ENCODE measurements at places on chromosomes 3 and 15.

DNA sequence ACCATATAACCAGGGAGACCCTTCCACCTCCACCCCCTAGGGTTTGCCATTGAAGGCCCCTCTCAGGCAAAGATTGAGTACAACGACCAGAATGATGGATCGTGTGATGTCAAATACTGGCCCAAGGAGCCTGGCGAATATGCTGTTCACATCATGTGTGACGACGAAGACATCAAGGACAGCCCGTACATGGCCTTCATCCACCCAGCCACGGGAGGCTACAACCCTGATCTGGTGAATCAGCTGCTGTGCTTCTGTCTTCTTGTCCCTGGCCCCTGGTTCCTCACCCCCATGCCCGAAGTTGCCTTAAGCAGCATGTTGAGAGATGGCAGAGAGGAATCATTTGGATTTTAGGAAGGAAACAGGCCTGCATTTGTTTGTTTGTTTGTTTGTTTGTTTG lies 98.4 kb downstream of the FLNB start:
- no peak for DNase-seq

DNA sequence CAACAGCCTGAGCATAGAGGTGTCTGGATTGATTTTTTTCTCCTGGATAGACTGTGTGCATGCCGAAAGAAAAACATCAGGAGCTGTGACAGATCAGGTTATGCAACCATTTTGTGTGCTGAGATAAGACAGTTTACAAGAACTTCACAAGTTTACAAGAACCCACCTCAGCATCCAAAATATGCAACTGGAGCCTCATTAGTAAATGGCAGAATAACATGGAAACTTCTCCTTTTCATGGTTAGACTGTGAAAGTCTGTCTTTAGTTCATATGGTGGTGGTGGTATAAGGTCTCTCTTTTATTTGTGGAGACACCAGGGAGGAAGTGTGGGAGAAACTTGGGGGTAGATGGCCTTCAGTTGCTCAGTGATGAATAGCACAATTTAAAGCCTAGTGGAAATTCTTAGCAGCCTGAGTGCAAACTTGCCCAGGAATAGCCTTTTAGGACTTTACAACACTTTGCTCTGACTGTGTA lies 3.7 kb upstream of the ZNF609 start:
- DNase-seq, result no peak

DNA sequence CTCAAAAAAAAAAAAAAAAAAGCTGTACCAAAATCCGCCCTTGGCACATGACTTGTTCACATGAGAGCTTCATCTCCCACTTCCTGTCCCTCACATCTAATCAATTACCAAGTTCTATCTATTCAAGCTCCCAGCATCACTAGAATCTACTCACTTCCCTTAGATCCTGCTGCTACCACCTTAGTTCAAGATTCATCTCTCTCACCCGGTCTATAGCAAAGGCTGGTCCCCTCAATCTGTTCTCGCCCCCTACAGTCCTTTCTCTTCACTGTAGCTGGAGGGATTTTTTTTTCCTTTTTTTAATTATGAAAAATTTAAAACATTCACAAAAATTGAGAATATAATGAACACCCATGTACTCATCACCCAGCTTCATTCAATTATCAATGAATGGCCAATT lies 16.7 kb upstream of the GPR160 start:
- DNase-seq, result no peak

- DNase-seq, result no peak
Measured at GRCh38 chr3:12287727-12288181, 1.1 kb upstream of the PPARG start.

- no peak for DNase-seq
Measured at GRCh38 chr3:156368189-156368588, 186.7 kb downstream of the SSR3 start.

GRCh38 chr15:39456582-39457330 lies 124.1 kb upstream of the THBS1 start:
- DNase-seq, result no peak

DNA sequence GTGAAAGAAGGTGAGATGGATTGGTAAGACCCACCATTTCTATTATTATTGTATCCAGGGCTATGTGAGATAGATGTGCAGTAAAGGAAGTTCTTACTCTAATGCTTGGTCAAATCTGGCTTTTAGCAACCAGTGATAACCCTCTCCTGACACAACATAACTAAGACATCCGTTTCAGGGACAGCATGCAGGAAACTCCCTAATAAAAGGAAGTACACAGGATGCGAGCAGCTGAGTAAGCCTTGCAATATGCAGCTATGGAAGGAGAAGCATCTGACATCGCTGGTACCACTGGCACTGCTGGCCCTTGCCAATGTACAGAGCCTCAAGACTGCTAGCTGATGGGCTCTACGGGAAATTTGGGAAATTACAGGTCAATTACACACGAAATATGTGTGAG lies 662.3 kb downstream of the NR2F2 start:
- DNase-seq, result no peak

DNA sequence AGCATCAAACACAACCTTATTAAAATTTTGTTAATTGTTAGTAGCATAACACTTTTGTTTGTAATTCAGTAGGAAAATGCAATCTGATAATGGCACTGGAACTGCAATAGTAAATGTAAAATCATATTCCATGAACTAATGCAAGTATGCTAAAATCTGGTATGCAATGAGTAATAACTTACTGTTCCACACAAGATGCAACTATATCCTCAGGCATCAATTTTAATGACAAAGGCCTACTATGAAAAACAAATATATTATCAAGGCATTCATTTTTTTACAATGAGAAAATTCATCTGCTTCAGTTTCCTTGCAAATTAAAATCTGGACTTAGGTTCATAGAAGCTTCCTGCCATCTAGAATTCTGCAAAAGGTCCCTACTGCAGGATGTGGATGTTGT lies 1.4 kb upstream of the NSMCE3 start:
- no peak for DNase-seq

GRCh38 chr3:40207796-40208195 lies 101.7 kb upstream of the EIF1B start:
- DNase-seq, result no peak

GRCh38 chr3:44923632-44924456 lies 49.4 kb downstream of the TGM4 start:
- DNase-seq, result no peak

- no peak for DNase-seq
Measured at GRCh38 chr15:82624008-82624407, 23.2 kb downstream of the CPEB1 start.

- no peak for DNase-seq
Measured at GRCh38 chr15:90465140-90465929, 64.4 kb upstream of the CRTC3 start.

DNA sequence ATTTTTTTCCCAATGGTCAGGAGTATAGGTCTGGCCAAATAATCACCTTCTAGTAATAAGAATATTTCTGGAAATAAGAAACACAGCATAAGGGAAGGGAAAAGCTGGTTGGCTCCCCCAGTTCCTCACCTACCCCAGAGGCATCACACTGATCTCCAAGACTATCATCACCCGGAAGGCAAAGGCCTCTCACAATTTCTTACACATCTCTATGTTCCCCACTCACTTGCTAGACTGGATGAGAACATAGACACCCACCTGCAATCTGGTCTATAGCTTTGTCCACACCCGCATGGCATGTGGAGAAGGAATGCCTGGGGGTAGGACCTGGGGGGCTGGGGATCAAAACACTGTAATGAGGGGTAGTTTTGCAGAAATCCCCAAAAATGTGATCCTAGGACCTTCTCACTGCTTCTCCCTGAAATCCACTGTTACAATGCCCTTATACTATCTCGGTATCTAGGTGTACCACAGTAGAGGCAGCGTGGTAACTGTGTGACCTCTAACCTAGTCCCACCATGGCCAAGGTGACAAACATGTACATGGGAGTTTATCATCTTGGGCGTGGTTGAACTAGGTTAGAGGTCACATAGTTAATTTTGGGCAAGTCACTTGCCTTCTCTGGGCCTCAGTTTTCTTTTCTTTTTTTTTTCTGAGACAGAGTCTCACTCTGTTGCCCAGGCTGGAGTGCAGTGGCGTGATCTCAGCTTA lies 29.5 kb upstream of the NRROS start:
- no peak for DNase-seq

Measured in NCI-H1092 (cell line).